PC-9 (cell line): ENCODE measurements at places on chromosomes 2 and 18. TPM values are rescaled to one million over a fixed set of nuclear protein-coding genes. Genes with fewer than 3 reads are reported as not detected.

Gene CD207
- not detected in 2 replicates for total RNA-seq

Gene MAP3K19
- not detected in 2 replicates for total RNA-seq

Gene PAX3
- not detected in 2 replicates for total RNA-seq

Gene CNPPD1
- total RNA-seq, result 36.5 and 37.1 TPM in 2 replicates

Gene ERLEC1
- total RNA-seq, result 34.9 and 35.7 TPM in 2 replicates

Gene CFAP221
- not detected in 2 replicates for total RNA-seq

Gene PDK1
- 15.9 and 18.5 TPM in 2 replicates for total RNA-seq

Gene THSD7B
- not detected in 2 replicates for total RNA-seq

Gene UPP2
- not detected in 2 replicates for total RNA-seq

Gene GPR155
- 0.18 and 0.79 TPM in 2 replicates for total RNA-seq

Gene SLC16A14
- total RNA-seq, result 0.57 and 1.4 TPM in 2 replicates

Gene MOGAT1
- 0.35 and 0.65 TPM in 2 replicates for total RNA-seq

Gene SCG2
- total RNA-seq, result 0.48 and 0.81 TPM in 2 replicates

Gene FEV
- total RNA-seq, result not detected in 2 replicates

Gene MC4R
- total RNA-seq, result not detected in 2 replicates

Gene OTOS
- total RNA-seq, result not detected in 2 replicates

Gene UGT1A8
- total RNA-seq, result 0.17 and 0.20 TPM in 2 replicates

Gene GALNT5
- total RNA-seq, result 1.3 and 1.9 TPM in 2 replicates

Gene SERPINB2
- 0.73 TPM in 1 of 2 replicates, not detected in the other for total RNA-seq

Gene SERPINB13
- not detected in 2 replicates for total RNA-seq

Gene C2orf81
- total RNA-seq, result 9.8 and 12.0 TPM in 2 replicates

Gene RIT2
- not detected in 2 replicates for total RNA-seq

Gene CTAGE1
- not detected in 2 replicates for total RNA-seq

Gene SPR
- 33.6 and 53.1 TPM in 2 replicates for total RNA-seq

Gene SERPINB12
- total RNA-seq, result not detected in 2 replicates
